ENCODE measurements at places on chromosomes 4 and X. TPM values are rescaled to one million over a fixed set of nuclear protein-coding genes. Genes with fewer than 3 reads are reported as not detected.

Gene PDGFC
- total RNA-seq: 63.0 TPM

DNA sequence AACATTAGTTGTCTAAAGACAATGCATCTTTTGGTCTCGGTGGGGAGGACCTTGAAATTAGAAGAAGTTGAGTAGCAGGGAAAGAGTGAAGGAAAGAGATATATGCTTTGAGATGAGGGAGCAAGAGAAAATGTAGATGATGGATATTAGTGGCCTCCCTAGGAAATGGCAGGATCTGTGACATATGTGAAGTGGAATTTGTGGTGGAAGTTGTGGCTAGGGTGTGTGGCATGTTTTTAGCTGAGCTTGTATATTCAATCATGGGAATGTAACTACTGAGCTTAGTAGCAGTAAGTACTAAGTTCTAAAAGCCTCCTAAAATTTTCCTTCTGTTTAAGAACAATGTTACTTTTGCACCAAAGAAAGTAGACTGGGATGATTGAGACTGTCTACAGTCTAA, 382.8 kb upstream of the CTSO start:
- no peak for DNase-seq

DNA sequence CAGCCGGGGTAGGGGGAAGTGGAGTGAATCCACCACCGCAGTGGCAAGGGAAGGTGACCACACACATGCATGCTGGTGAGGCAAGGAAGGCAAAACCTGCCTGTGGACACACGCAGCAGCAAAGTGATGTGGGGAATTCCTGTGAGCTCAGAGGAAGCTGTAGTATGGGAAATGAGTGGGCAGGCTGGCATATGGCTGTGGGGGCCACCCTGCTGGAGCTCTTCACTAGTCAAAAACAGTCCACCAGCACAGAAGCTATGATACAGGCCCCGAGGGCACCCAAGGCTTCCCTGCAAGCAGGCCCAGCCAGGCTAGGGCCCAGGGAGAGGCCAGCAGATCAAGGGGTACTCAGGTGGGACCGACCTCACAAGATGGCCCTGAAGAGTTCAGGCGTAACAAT, 239.1 kb downstream of the CHM start:
- DNase-seq: no peak

Gene ADRA2C
- total RNA-seq: not detected

Gene CT45A10
- not detected for total RNA-seq

Gene DCLK2
- 5.2 TPM for total RNA-seq

All from SJSA1 (cell line).